Bronchial epithelial cell (primary cell): ENCODE measurements at places on chromosomes 7 and 10. TPM values are rescaled to one million over a fixed set of nuclear protein-coding genes. Genes with fewer than 3 reads are reported as not detected.

The LRRD1 gene
- total RNA-seq = 0.13 TPM in 1 of 2 replicates, not detected in the other

The HOXA5 gene
- total RNA-seq = not detected in 2 replicates

The GIMAP1 gene
- not detected in 2 replicates for total RNA-seq

The PGAM2 gene
- 0.53 and 0.90 TPM in 2 replicates for total RNA-seq

The SLC25A28 gene
- 15.4 and 17.4 TPM in 2 replicates for total RNA-seq

The AMPH gene
- not detected in 2 replicates for total RNA-seq

The FRMD4A gene
- total RNA-seq = 0.90 and 3.2 TPM in 2 replicates

The EPO gene
- not detected in 2 replicates for total RNA-seq

The PDE1C gene
- total RNA-seq = under 0.01 TPM in 1 of 2 replicates, not detected in the other

The VSIR gene
- total RNA-seq = 6.8 and 7.9 TPM in 2 replicates

The C10orf105 gene
- total RNA-seq = not detected in 2 replicates

The C10orf53 gene
- not detected in 2 replicates for total RNA-seq

The ZPBP gene
- total RNA-seq = not detected in 2 replicates
